ENCODE measurements at places on chromosomes 13 and 19.

DNA sequence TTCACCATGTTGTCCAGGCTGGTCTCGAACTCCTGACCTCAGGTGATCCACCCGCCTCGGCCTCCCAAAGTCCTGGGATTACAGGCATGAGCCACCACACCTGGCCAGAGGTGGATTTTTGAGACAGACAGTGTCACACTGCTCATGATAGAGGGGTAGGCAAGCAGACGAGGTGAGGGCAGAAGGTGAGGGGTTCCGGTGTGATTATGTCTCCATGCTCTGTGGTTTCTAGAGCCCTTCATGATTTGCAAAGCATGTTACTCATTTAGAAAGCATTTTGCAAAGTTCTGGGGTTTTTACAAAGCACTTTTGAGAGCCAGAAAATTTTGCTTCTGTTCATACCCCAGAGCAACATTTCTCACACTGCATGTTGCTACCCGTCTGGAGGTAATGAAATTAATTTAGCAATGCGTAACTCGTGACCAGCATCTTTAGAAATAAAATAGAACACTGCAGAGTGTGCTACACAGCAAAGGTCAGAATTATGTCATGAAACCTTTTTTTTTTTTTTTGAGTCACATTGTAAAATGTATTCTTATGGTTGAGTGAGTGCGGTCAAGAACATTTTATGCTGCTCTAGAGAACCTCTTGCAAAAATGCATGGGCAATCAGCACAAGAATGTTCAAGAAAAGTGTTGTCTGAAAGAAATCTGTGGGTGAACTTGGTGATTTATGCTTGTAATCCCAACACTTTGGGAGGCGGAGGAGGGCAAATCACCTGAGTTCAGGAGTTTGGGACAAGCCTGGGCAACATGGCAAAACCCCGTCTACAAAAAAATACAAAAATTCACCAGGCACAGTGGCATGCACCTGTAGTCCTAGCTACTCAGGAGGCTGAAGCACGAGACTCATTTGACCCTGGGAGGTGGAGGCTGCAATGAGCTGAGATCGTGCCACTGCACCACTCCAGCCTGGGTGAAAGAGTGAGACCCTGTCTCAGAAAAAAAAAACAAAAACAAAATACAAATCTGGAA, 58.0 kb downstream of the MAP4K1 start:
- no peaks in the 10 kb centered on the region for H3K4me1 ChIP-seq
- H3K36me3 ChIP-seq, result no peaks in the 10 kb centered on the region
- DNase-seq, result peak; percentile 45
- H3K27ac ChIP-seq, result no peak overlapping the region
- no peak overlapping the region for H3K4me3 ChIP-seq

DNA sequence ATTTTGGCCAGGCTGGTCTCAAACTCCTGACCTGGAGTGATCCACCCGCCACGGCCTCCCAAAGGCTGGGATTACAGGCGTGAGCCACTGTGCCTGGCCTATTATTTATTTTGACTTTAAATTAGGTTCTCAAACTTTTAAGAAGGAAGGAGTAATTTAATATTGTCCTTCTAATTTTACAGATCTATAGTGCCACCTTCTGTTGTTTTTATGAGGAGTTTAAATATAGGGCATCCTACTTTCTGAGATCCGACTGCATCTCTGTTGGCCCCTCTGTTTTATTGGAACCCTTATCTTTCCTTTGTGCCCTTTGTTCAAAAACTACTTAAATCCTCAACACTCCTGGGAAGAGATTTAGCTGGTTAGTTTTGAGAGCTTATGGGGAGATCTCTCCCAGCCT, 25.4 kb upstream of the ZMYM5 start:
- no peaks in the 10 kb centered on the region for H3K4me1 ChIP-seq
- DNase-seq, result peak; percentile 12
- H3K27ac ChIP-seq, result no peak overlapping the region

GRCh38 chr19:23415561-23416191, 20.4 kb upstream of the ZNF91 start:
- no peaks in the 10 kb centered on the region for H3K36me3 ChIP-seq
- H3K4me1 ChIP-seq, result no peaks in the 10 kb centered on the region
- no peak for DNase-seq
- H3K4me3 ChIP-seq, result no peak overlapping the region

DNA sequence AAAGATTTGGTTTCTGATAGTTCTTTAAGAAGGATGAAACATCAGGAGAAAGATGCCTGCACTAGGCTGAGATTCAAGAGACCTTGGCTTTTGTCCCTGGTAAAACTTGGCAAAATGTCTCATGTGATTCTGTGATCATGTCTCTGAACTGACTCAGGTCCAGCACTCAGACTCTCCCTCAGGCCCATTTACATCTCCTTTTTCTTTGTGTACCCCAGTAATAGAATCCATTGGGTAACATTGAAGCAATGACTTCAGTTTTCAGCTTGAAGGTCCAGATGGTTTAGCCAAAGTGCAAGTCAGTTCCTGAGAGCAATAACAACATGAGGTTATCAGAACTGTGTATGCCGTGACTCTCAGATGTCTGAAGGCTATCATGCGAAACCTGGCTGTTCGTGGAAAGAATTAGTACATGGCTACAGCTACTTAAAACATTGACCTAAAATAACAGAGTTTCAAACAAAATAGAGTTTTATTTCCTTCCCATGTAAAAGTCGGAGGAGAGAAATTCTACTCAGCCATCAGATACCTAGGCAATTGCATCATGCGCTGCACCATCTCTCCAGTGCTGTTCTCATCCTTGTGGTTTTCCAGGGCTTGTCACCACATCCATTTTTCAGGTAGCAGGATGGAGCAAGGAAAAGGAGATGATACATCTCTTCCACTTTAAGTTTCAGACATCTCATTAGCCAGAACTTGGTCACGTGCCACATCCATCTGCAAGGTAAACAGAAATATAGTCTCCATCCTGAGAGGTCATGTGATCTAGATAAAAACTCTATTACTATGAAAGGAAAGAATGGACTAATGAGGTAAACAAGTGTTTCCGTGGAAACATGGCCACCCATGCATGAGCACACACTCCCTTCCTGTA, 117.3 kb downstream of the POSTN start:
- H3K4me3 ChIP-seq, result no peak overlapping the region
- no peaks in the 10 kb centered on the region for H3K27me3 ChIP-seq
- peak; percentile 15 for DNase-seq
- peaks cover 3% of the 10 kb centered on the region for H3K4me1 ChIP-seq

DNA sequence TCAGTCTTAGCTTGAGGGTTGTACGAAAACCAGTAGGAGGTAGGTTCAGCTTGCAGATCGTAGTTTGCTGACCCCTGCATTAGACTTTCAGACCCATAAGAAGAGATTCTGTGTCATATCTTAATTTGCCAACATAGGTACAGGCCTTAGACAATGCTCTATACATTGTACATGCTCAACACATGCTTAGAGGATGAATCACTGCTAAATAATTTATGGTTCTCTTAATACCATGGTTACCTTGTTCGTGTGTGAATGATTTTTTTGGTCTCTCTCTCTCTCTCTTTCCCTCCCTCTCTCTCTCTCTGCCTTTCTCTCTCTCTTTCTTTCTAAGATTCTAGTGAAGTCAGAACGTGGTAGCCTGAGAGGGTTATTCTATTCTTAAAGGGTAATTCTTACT, 112.2 kb downstream of the FGF14 start:
- no peak overlapping the region for H3K27ac ChIP-seq
- no peaks in the 10 kb centered on the region for H3K36me3 ChIP-seq
- H3K4me1 ChIP-seq, result peaks cover 10% of the 10 kb centered on the region
- no peak overlapping the region for H3K4me3 ChIP-seq
- H3K27me3 ChIP-seq, result no peaks in the 10 kb centered on the region

- DNase-seq, result no peak
- peaks cover 36% of the 10 kb centered on the region for H3K27me3 ChIP-seq
- H3K36me3 ChIP-seq, result no peaks in the 10 kb centered on the region
- H3K27ac ChIP-seq, result no peak overlapping the region
These were observed 9.3 kb upstream of the PEAK3 start for GRCh38 chr19:2291185-2291751.

DNA sequence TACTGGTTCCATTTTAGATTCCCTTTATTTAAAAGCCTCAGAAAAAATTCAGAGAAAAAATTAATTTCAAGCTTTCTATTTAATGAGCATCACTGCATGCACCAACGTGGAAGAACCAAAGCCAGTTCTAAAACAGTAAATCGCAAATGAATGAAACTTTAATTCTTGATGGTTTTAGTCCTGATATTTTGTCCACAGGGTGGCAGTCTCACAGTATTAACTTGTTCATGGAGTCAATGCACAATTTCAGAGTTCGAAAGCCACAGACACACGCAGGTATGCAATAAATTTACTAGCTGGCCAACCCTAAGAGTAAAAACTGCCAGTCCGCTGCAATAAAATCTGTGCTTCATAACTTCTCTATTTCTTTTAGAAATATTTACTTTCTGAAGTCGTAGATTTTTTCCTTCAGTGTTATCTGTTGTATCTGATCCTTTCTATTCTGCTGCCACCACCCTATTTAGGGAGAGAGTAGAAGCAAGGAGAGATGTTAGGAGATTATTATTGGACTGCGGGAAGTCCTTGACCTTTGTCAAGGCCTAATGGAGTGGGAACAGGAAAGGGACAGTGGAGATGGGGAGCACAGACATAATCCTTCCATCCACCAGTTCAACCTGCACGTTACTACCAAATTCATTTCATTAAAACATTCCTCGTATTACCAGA, 7.0 kb upstream of the WBP4 start:
- H3K4me1 ChIP-seq, result peaks cover 5% of the 10 kb centered on the region
- H3K27me3 ChIP-seq, result no peaks in the 10 kb centered on the region
- peak; percentile 66 for DNase-seq

DNA sequence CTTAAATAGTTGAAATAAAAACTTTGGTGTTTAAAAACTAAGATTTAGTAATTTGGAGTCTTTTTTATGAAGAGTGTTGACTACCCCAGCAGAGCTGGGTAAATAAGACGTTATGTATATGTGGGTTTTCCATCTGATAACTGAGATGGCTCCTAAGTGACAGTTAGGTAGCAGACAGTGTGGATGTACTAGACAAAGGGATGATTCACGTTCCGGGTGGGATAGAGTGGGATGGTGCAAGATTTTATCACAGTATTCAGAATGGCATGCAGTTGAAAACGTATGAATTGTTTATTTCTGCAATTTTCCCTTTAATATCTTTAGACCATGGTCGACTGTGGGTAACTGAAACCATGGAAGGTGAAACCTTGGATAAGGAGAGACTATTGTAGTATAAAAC, 50.4 kb downstream of the NAA16 start:
- H3K36me3 ChIP-seq, result no peaks in the 10 kb centered on the region
- DNase-seq, result peak; percentile 23
- H3K27ac ChIP-seq, result no peak overlapping the region
- H3K4me3 ChIP-seq, result no peak overlapping the region

DNA sequence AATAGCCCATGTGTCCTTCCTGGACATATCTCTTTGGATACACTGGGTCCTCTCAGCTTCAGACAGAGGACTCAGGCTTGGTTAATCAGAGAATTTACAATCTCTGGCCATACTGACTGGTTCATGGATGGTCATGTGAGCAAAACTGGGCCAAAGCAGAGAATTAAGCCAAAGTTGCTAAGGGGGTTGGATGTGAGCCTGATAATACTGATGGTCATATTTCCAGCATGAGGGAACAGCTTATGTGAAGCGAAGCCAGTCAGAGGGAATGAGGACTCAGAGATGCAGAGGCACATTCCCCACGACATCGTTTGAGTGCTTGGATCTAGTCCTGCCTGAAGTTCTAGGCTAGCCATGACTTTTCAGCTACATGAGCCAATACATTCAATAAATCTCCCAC, 22.0 kb upstream of the LRRC4B start:
- H3K4me3 ChIP-seq, result no peak overlapping the region
- H3K4me1 ChIP-seq, result no peaks in the 10 kb centered on the region
- DNase-seq, result no peak
- no peak overlapping the region for H3K27ac ChIP-seq
- H3K27me3 ChIP-seq, result no peaks in the 10 kb centered on the region

- no peak overlapping the region for H3K27ac ChIP-seq
- no peaks in the 10 kb centered on the region for H3K27me3 ChIP-seq
- no peaks in the 10 kb centered on the region for H3K36me3 ChIP-seq
- H3K4me3 ChIP-seq, result no peak overlapping the region
These were observed 16.3 kb upstream of the TSPAN16 start for GRCh38 chr19:11279505-11280236.

- no peak for DNase-seq
- no peaks in the 10 kb centered on the region for H3K36me3 ChIP-seq
- peaks cover 7% of the 10 kb centered on the region for H3K27me3 ChIP-seq
- no peak overlapping the region for H3K4me3 ChIP-seq
These were observed 1.4 kb upstream of the MAG start for GRCh38 chr19:35290381-35291127.

GRCh38 chr13:49023431-49023830, 47.7 kb downstream of the FNDC3A start:
- H3K4me3 ChIP-seq, result no peak overlapping the region
- no peaks in the 10 kb centered on the region for H3K36me3 ChIP-seq
- H3K4me1 ChIP-seq, result peaks cover 5% of the 10 kb centered on the region
- no peak overlapping the region for H3K27ac ChIP-seq

GRCh38 chr13:75285310-75285709, 196.7 kb downstream of the TBC1D4 start:
- no peaks in the 10 kb centered on the region for H3K4me1 ChIP-seq
- no peak overlapping the region for H3K27ac ChIP-seq
- no peak for DNase-seq
- H3K27me3 ChIP-seq, result no peaks in the 10 kb centered on the region

DNA sequence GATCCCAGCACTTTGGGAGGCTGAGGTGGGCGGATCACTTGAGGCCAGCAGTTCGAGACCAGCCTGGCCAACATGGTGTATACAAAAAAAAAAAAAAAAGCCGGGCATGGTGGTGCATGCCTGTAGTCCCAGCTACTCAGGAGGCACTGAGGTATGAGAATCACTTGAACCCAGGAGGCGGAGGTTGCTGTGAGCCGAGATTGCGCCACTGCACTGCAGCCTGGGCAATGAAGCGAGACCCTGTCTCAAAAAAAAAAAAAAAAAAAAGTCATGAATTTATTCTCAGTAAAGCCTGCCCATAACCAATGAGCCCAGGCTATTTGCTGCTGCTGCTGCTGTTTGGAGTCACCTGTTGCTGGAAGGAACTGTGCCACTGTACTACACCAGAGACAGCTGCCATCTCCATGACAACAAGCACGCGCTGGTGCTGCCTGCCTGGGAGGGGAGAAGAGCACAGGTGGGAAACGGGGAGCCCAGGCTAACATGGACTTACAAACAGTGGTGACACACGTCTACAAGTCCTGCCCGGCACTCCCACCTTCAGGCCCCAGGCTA, 11.3 kb downstream of the ZFR2 start:
- H3K4me3 ChIP-seq, result no peak overlapping the region
- no peaks in the 10 kb centered on the region for H3K27me3 ChIP-seq
- H3K4me1 ChIP-seq, result no peaks in the 10 kb centered on the region
- no peak for DNase-seq
- H3K36me3 ChIP-seq, result no peaks in the 10 kb centered on the region
- H3K27ac ChIP-seq, result no peak overlapping the region

GRCh38 chr13:111117289-111117688, 2.2 kb downstream of the ARHGEF7 start:
- H3K27me3 ChIP-seq, result peaks cover 21% of the 10 kb centered on the region
- no peak overlapping the region for H3K27ac ChIP-seq
- H3K36me3 ChIP-seq, result no peaks in the 10 kb centered on the region
- peak; percentile 34 for DNase-seq
- no peak overlapping the region for H3K4me3 ChIP-seq

Measured in fibroblast of lung (primary cell).